ENCODE measurements at places on chromosomes 6 and 20.

GRCh38 chr20:49268600-49269365, 9.1 kb downstream of the ZNFX1 start:
- DNase-seq = no peak

- DNase-seq = no peak
Observed at GRCh38 chr6:105250533-105250932, 70.7 kb upstream of the POPDC3 start.

GRCh38 chr6:73579389-73579788, 58.6 kb upstream of the EEF1A1 start:
- no peak for DNase-seq

GRCh38 chr20:2780948-2781347, 19.5 kb downstream of the CPXM1 start:
- no peak for DNase-seq

GRCh38 chr20:38609815-38610214, 8.2 kb downstream of the ARHGAP40 start:
- no peak for DNase-seq

DNA sequence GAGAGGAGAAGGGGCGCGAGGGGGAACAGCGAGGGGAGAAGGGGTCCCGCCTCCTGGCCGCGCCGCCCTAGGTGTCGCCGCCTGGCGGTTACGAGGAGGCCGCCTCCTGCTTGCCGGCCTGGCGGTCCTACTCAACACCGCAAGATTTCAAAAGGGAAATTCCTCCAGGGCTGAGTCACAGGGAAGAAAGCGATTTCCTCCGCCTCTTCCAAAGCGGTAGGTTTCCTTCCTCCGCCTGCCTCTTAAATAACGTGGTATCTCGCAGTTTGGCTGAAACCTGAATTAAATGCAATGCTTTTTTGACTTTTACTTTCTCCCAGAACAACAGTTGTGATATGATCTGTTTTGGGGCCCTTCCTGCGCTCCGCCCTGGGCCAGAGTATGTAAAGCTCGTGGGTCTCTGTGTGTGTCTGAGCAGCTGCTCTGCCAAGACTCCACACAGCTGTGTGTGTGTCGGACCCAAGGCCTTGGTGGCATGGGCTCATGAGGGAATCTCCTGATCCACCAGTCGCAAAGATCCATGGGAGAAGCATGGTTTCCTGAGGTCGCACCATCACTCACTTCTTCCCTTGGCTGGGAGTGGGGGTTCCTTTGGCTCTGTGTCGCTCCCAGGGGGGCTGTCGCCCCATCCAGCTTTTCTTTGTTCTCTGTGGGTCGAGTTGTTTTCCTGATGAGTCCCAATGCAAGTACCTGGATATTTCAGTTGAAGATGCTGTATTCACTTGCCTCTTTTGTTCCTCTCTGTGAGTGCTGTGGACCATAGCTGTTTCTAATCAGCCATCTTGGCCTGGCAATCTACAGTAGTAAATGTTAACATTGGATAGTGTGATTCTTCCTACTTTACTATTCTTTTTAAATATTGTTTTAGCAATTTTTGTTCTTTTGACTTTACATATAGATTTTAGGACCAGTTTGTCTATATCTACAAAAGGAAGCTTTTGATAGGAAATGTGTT, 31.6 kb upstream of the NOTCH4 start:
- peak; percentile 90 for DNase-seq

DNA sequence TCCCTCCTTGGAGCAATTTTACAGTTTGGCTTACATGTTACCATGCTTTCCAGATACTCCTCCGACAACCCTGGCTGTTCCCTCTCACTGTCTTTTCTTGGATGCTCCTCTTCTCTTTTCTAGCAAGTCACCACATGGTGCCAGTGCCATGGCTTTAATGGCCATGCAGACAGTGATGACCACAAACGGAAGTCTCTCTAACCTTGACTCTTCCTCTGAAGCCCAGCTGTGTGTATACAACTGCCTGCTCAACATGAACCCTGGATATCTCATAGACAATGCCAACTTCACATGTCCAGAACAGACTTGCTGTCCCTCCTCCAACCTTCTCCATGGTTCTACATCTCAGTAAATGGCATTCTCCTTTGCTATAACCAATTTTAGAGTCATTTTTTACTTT, 49.8 kb upstream of the NEDD9 start:
- DNase-seq = no peak

DNA sequence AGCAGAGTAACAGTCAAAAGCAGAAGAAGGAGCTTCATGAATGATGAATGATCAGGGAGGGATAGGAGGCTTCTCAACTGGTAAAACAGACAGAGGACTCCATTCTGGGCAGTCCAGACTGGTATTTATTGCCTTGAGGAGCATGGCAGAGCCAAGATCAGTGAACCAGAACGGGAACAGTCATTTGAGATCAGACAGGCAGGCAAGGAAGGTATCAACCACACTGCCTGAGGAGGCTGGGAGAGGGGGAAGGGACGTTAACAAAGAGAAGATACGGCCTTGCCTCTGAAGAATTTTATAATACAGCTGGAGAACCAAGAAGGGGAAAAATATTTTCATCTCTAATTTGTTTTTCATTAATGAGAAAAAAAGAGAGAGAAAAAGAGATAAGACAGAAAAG, at the start of gene DEFB121:
Gene DEFB121 (minus strand): TSS at position 101 of the 400 bp plus-strand sequence. CDS start 63 bp downstream, at position 38.
- no peak for DNase-seq

DNA sequence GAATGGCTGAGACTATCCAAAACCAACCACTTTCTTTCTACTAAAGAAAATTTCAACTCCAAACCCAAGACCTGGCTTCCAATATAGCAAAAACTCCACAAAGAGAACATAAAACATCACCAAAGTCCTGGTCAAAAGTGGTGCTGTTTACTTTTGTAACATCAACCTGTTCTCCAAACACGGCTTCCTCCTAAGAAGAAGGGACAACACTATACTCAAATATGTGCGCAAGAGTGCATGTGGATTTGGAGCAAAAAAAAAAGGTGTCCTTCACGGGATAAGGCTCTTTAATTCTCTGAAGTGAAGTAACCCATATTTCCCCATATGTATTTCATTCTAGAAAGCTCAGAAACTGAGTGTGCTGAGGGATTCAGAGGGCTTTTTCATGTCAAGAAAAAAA, 6.6 kb downstream of the B4GALT5 start:
- no peak for DNase-seq

GRCh38 chr20:13261460-13262301, 40.6 kb downstream of the ISM1 start:
- peak; percentile 58 for DNase-seq

- no peak for DNase-seq
Observed at GRCh38 chr6:19327241-19327640, 509.9 kb upstream of the ID4 start.
